Thyroid gland (tissue), 4 donors: ENCODE measurements at places on chromosomes 11 and 22.

- no peak for DNase-seq
These were observed 297.1 kb downstream of the DYNC2H1 start for GRCh38 chr11:103406357-103406756.

DNA sequence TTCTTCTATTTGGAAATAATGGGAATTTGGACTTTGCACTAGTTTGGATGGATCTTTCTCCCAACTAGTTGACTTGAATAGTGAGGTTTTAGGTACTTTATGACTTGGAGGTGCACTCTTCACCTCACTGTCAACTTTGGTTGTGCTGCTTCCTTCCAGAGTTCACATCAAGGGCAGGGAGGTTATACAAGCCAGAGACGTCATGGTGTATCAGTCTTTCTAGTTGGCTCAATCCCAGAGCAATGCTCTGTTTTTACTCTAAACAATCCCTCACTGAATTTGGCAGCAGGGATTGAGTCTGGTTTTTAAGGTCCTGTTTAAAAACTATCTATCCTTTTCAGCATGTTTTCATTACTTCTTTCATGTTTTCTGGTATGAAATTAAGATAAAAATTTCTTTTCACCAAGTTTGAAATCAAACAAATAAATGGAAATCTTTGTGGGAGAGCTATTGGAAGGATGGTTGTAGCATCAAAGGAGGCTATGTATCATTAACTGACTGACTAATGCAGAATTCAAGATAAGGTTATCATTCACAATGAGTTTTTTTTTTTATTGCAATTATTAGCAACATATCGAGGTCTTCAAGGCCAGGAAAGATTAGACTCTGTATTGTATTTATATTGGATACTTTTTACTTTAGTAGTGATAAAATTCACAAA, 28.0 kb upstream of the ZBED5 start:
- DNase-seq: no peak

- no peak for DNase-seq
These were observed 112.3 kb upstream of the LMO1 start for GRCh38 chr11:8375932-8376331.

- DNase-seq: no peak
These were observed 15.5 kb upstream of the OR5M11 start for GRCh38 chr11:56558574-56558973.

DNA sequence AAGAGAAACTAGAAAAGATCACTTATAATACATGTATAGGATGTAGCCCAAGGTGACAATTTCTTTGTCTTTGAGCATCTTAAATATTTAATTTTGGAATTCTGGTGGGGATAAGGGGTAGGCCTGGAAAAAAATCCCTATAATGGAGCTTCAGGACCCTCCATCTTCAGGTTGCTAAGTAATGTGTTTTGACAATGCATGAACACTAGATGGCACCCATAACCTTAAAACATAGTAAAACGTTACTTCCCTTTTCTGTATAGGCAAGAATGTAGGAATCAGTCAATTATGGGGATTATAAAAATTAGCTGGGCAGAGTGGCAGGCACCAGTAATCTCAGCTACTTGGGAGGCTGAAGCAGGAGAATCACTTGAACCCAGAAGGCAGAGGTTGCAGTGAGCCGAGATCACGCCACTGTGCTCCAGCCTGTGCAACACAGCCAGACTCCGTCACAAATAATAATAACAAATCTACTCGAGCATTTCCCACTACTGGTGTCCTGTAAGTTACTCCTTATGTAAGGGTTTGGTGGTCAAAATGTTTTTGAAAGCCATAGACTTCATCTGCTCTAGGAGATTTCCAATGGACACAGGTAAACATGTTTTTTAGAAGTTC, 541.9 kb upstream of the CCDC90B start:
- DNase-seq: no peak
